ENCODE measurements at places on chromosomes 12 and 14. TPM values are rescaled to one million over a fixed set of nuclear protein-coding genes. Genes with fewer than 3 reads are reported as not detected.

DNA sequence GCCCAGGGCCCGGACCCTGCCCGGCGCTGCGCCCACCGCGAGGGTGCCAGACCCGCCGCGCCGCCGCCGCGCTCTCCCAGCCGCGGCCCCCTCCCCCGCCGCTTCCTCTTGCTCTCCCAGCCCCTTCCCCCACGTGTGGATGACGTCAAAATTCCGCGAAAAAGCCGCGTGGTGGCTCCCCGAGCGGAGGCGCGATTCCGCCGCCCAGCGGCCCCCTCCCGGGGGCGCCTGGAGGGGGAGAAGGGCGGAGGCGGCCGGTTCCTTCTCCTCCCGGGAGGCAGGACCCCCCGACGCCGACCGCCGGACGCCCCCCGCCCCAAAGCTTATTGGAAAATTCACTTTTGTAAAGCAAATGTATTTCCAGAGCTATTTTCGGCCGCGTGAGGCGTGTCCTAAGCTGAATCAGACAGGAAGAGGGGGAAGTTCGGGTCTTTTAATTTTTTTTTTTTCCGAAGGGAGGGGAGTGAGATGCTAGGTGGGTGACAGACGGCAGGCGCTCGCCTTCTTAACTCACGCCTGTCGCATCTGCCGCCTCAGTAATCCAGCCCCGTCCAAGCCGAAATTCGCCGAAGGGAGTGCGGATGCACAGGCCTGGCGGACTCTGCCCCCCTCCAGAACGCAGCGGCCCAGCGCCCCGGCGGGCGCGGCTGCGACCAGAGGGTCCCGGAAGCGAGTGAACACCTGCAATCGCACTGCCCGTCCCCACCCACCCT lies 4.1 kb upstream of the CCND2 start:
- DNase-seq: peak; percentile 54

- DNase-seq: no peak
Measured at GRCh38 chr12:66548338-66549049, 130.4 kb downstream of the GRIP1 start.

GRCh38 chr12:59173695-59174094 lies 253.4 kb upstream of the LRIG3 start:
- no peak for DNase-seq

Gene FAM90A1
- total RNA-seq: not detected

DNA sequence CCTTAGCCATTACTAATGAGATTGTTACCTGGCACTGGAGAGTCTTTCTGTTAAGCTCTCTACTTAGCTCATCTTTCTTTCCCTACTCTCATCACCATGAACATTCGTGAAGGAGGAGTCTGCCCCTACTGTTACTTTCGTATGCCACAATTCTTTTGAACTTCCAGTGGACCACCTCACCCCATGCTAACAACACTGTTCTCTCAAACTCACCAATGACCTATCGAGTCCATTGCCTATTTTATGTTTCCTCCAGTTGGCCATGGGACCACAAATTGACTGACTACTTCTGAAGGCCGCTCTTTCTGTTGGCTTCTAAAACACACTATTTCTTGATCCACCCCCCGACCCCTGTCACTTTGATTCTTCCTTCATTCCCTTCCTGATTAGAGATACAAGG lies 192.4 kb upstream of the GZMB start:
- no peak for DNase-seq

DNA sequence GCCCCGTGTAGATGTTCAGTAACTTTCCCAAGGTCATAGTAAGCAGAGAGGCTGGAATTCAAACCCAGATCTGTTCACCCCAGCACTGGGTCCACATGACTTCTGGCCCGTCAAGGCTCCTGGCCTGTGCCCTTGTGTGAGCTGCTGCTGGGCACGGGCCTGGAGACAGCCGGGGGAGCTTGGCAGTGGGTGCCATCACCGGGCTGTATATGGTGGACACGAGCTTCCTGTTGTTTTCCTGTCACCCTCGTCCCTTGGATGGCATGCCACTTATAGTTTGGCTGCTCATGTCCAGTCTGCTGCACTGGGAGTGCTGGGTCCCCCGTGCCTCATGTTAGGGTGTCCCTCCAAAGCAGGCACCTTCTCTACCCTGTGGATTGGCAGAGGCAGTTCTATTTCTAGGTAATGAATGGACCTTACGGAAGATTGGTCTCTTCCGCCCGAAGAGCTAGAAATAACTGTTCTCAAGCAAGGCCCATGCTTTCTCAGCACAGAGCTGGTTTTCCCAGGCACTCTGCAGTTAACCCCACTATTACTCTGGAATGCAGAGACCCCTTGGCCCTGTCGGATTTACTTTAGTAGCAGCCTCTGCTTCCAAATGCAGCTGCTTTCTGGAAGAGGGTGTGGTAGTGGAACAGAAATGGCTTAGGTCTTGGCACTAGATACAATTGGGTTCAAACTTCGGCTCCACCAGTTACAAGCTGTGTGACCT lies 44.3 kb downstream of the ELK3 start:
- DNase-seq: no peak

Gene PIWIL1
- not detected for total RNA-seq
